Thoracic aorta (tissue), 2 donors: ENCODE measurements at places on chromosomes 5 and 9. TPM values are rescaled to one million over a fixed set of nuclear protein-coding genes. Genes with fewer than 3 reads are reported as not detected.

GRCh38 chr5:43202380-43202779, 10.4 kb downstream of the NIM1K start:
- no peaks in the 10 kb centered on the region for H3K4me1 ChIP-seq
- H3K27ac ChIP-seq: no peak overlapping the region
- no peak for DNase-seq
- H3K4me3 ChIP-seq: no peak overlapping the region
- H3K27me3 ChIP-seq: no peaks in the 10 kb centered on the region
- no peaks in the 10 kb centered on the region for H3K36me3 ChIP-seq

GRCh38 chr5:148729182-148729581, 74.9 kb upstream of the HTR4 start:
- DNase-seq: no peak
- no peak overlapping the region for H3K4me3 ChIP-seq
- H3K27me3 ChIP-seq: no peaks in the 10 kb centered on the region
- H3K36me3 ChIP-seq: no peaks in the 10 kb centered on the region
- peaks cover 12% of the 10 kb centered on the region for H3K4me1 ChIP-seq

- no peaks in the 10 kb centered on the region for H3K27me3 ChIP-seq
- H3K36me3 ChIP-seq: no peaks in the 10 kb centered on the region
- H3K4me3 ChIP-seq: no peak overlapping the region
- no peak overlapping the region for H3K27ac ChIP-seq
- peaks cover 19% of the 10 kb centered on the region for H3K4me1 ChIP-seq
Observed at GRCh38 chr9:93203718-93204469, 20.0 kb downstream of the WNK2 start.

FBP1 gene
- 6.6 TPM for total RNA-seq

DDX4 gene
- not detected for total RNA-seq
